Stromal cell of bone marrow (primary cell): ENCODE measurements at places on chromosomes 6 and 20.

DNA sequence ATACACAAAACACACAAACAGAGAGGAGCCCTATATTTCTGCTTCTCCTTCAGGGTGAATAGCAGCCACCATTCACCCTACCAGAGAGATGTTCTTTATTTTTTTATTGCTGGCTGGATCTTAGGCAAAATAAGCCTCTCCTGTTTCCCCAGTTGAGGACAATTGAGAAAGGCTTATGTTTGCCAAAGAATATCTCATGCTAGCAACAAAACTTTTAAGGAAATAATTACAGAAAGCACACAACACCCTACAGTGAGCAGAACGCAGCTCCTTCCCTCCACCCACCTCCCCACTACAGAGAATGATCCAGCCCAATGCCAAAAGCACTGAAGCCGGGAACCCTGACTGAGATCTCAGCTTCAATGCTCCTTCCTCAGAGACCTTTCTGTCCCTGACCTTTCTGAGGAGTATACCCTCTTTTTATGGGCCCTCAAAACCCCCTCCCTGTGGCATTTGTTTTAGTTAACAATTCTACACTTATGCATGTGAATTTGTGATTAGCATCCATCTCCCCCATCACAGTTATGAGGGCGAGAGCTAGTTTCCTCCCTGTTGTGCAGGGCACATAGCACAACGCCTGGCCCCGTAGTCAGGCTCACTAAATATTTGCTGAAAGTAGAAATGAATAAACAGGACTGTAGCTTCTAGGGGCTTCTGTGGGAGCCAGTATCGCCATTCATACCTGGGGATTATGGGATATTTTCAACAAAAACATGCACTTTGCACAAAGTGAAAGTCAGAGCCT lies 491.6 kb upstream of the CDH4 start:
- DNase-seq, result no peak

DNA sequence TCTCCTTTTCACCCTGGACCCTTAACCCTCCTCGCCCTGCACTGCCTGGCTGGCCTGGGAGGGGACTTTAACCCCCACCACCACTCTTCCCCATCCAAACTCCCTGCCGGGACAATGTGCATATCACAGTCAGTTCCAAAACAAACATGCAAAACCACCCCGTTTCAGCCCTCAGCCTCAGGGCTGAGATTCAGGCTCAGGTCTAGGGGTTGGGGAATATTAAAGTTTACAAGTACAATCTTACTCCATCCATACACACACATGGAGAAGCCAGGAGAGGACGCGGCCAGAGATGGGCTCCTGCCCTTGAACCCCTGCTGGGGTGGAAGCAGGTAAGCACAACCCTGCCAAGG lies 534 bp downstream of the KIAA1755 start:
- no peak for DNase-seq

DNA sequence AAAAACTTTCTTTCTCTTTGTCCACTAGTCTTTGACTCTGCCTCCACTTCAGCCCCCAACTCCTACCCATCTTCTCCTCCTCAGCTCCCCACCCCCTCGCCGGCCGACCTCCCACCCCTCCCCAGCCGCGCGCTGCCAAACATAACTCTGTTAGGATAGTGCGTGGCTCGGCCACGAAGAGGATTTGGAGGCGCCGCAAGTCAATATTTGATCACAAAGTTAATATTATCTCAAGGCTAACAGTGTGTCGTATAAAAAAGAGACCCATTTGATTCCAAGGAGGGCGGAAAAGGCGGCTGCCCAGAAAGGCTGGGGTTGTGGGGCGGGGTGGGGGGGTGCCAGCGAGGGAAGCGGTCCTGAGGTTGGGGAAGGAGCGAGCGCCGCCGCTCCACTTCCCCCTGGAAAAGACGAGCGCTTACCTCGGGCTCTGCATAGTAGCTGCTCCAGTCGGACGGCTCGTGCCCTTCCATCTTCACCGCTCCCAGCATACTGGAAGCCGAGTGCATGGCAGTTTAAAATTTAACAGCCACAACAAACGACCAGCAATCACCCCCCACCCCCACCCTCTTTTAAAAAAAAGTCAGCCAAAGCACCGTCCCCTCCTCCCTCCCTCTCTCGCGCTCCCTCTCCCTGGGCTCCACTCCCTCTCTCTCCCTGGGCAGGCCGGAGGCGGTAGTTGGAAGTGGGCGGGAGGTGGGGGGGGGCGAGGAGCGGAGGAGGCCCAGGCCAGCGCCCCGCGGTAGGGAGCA lies 425 bp downstream of the FOXA2 start:
- DNase-seq, result no peak

- DNase-seq, result no peak
Measured at GRCh38 chr6:96468681-96469224, 52.9 kb upstream of the UFL1 start.

GRCh38 chr6:136792410-136793262 lies at the start of gene MAP3K5:
MAP3K5 (minus strand) TSS chr6:136792477; CDS start chr6:136792157, 320 bp downstream.
- DNase-seq, result peak; percentile 75

DNA sequence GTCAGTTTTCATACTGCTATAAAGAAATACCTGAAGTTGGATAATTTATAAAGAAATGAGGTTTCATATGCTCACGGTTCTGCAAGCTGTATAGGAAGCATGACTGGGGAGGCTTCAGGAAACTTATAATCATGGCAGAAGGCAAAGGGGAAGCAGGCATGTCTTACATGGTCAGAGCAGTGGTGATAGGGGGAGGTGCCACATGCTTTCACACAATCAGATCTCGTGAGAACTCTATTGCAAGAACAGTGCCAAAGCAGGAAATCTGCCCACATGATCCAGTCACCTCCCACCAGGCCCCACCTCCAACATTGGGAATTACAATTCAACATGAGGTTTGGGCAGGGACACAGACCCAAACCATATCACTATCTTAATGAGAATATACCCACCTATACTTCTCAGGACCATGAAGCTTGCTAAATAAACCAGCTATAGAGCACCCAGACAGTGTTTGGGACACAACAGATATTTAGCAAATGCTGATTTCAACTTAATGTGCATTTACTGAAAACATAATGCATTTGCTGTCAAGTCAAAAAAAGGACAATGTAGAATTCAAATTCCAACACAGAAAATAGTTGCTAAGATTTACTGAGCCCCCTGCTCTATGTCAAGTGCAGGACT lies 63.8 kb downstream of the TNFRSF21 start:
- no peak for DNase-seq

GRCh38 chr6:36733300-36733699 lies 35.7 kb downstream of the RAB44 start:
- no peak for DNase-seq

- no peak for DNase-seq
Measured at GRCh38 chr6:133179481-133179880, 61.7 kb upstream of the EYA4 start.

GRCh38 chr20:1848373-1848772 lies 46.8 kb upstream of the SIRPA start:
- DNase-seq, result no peak

GRCh38 chr6:138724015-138724414 lies 49.6 kb upstream of the CCDC28A start:
- peak; percentile 21 for DNase-seq

- peak; percentile 93 for DNase-seq
Measured at GRCh38 chr6:111804627-111805235, 68.5 kb downstream of the FYN start.

GRCh38 chr6:169738204-169738975 lies 13.0 kb downstream of the DYNLT2 start:
- DNase-seq, result no peak

GRCh38 chr6:109139109-109139508 lies 43.8 kb downstream of the CEP57L1 start:
- DNase-seq, result no peak

DNA sequence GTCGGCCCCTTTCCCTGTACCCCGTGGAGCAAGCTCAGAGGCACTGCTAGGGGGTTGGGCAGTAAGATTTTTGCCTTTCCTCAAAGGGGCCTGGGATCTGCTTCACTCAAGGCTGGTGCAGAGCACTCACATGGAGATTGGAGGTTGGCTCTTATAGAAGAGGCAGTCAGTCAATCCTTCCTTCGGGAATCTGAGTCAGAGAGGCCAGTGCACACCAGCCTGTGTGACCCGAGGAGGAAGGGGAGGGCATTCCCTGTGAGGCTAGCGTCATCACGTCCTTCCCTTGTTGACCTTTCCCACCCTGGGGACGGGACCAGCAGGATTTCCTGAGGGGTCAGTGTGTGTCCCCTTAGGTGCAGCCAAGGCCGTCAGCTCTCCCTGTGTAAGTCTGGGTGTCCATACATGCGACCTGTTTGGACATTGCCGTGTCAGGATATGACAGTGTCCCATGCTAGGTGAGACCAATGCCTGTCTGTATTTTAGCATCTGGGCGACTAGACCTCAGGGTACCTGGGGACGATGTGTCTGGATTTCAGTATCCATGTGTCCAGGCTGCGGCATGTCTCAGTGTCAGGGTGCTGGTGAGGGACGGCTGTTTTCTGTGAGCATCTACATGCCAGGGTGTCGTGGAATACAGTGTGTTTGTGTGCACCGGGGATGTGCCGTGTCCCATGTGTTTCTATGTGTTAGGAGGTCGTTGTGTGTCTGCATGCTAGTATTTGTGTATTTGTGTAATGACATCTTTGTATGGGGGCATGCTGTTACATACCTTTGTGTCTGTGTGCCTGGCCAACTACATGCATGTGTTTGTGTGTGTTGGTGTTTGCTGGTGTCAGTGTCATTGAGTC lies 2.8 kb upstream of the ZNF512B start:
- no peak for DNase-seq

- no peak for DNase-seq
Measured at GRCh38 chr6:144588697-144589325, 303.7 kb downstream of the UTRN start.

GRCh38 chr20:63055575-63056235 lies 48.9 kb upstream of the BHLHE23 start:
- no peak for DNase-seq

DNA sequence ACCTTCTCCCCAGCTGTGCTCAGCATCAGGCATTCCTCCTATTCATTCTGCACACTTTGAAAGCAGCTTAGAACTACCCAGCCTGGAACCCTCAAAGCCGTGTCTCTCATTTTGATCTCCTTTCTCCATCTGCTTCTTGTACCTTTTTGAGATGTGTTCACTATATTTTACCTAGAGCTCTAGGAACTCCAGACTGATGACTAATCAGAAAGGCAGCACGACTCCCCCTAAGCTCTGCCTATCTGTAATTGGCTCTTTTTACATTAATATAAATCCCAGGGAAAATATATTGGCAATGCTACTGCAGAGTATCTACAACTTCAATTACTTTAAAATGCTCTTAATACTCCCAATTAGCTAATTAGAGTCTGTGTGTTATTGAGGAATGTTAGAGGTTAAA lies 671.5 kb downstream of the CBLN4 start:
- DNase-seq, result no peak

GRCh38 chr6:138546733-138547185 lies 47.5 kb upstream of the NHSL1 start:
- no peak for DNase-seq

- DNase-seq, result no peak
Measured at GRCh38 chr6:43689421-43689820, 1.8 kb upstream of the MRPS18A start.
